Stomach (tissue), 19 donors: ENCODE measurements at places on chromosomes 6 and 20. TPM values are rescaled to one million over a fixed set of nuclear protein-coding genes. Genes with fewer than 3 reads are reported as not detected.

The SLC26A8 gene
- not detected for total RNA-seq

- H3K4me1 ChIP-seq, result no peaks in the 10 kb centered on the region
- no peaks in the 10 kb centered on the region for H3K36me3 ChIP-seq
- H3K4me3 ChIP-seq, result no peak overlapping the region
These were observed 20.7 kb upstream of the PKHD1 start for GRCh38 chr6:52108128-52108527.

DNA sequence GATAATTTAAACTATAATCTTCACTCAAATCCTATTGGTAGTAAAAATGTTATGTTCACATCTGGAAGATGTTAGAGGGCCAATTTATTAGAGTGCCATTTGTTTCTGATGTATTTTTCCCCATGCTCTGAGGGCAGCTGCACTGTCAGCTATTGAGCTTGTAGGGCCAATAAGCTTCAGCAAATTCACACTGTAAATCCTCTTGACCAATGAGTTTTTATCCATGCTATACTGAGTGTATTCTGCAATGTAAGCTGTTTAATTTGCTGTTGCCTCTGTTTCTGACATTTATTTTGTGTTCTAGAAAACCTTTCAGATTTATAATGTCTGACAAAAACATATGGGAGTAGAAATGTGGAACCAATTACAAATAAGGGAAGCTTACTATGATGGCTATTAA lies 62.6 kb downstream of the OGFRL1 start:
- H3K27ac ChIP-seq, result peak overlapping the region; percentile 56
- H3K27me3 ChIP-seq, result no peaks in the 10 kb centered on the region
- H3K4me3 ChIP-seq, result no peak overlapping the region
- no peaks in the 10 kb centered on the region for H3K4me1 ChIP-seq
- DNase-seq, result no peak

DNA sequence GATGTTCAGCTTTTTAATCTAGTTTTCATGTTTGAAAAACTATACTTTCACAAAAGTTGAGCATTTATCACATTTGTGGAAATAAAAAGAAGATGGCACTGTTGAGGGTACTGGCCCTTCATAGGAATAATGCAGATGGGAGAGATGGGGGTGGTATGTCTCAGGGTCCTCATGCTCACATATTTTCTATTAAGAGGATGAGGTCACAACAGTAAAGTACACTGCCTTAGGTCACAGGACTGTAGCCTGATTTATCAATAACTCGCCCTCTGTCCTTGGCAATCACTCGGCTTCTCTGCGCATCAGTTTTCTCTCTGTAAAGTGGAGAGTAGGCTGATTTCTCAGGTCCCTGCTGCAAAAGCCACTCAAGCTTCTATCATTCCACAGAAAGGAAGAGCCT lies 55.9 kb downstream of the PPP1R3G start:
- no peak overlapping the region for H3K4me3 ChIP-seq
- no peaks in the 10 kb centered on the region for H3K27me3 ChIP-seq
- H3K36me3 ChIP-seq, result no peaks in the 10 kb centered on the region
- H3K27ac ChIP-seq, result no peak overlapping the region
- no peaks in the 10 kb centered on the region for H3K4me1 ChIP-seq

DNA sequence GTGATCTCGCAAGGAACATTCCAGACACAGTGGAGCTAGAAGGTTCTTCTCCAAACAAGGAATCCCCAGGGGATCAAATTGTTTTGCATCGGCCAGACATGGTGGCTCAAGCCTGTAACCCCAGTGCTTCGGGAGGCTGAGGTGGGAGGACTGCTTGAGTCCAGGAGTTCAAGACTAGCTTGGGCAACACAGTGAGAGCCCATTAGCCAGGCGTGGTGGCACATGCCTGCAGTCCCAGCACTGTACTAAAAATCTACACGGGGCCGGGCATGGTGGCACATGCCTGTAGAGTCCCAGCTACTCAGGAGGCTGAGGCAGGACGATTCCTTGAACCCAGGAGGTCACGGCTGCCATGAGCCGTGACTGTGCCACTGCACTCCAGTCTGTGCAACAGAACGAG lies 15.3 kb downstream of the GMEB2 start:
- H3K36me3 ChIP-seq, result peaks cover 29% of the 10 kb centered on the region
- no peak overlapping the region for H3K4me3 ChIP-seq
- H3K27ac ChIP-seq, result no peak overlapping the region
- H3K4me1 ChIP-seq, result no peaks in the 10 kb centered on the region

DNA sequence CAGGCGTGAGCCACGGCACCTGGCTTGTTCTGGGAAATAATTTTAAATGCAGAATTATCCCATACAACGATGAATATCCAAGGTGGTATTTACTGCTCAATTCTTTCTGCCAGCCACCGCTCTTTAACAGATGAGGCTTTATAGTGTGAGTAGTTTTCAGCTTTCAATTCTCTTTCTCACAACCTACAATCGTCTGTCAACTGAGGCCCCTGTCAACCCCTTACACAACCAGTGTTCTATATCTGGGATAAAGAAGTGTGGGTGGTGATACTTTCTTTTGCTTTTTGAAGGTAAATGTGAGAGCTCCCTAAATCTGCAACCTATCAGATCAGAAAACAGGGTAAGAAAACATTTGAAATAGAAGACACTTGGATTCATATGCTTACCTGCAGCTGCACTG lies 22.5 kb downstream of the STAU1 start:
- H3K27ac ChIP-seq, result peak overlapping the region; percentile 44
- no peaks in the 10 kb centered on the region for H3K27me3 ChIP-seq
- no peak for DNase-seq
- H3K4me1 ChIP-seq, result peaks cover 56% of the 10 kb centered on the region

DNA sequence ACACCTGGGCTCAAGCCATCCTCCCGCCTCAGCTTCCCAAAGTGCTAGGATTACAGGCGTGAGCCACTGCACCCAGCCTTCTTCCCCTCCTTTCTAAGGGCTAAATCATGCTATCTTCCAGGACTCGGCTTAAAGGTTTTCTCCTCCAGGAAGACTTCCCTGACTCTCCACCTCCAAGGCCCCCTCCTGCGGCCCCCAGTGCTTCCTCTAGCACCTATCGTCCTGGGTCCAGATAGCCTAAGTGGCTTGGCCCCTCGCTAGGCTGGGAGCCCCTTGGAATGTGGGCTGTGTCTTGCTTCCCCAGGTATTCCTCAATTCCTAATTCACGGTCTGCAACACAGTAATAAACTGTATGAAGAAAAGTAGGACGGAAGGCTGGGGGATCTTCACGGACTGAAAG lies 36.7 kb downstream of the PIM1 start:
- H3K36me3 ChIP-seq, result no peaks in the 10 kb centered on the region
- no peaks in the 10 kb centered on the region for H3K27me3 ChIP-seq
- DNase-seq, result no peak
- H3K4me3 ChIP-seq, result no peak overlapping the region
- peaks cover 36% of the 10 kb centered on the region for H3K4me1 ChIP-seq

- no peak for DNase-seq
- H3K27me3 ChIP-seq, result peaks cover 12% of the 10 kb centered on the region
- peaks cover 81% of the 10 kb centered on the region for H3K4me1 ChIP-seq
- no peaks in the 10 kb centered on the region for H3K36me3 ChIP-seq
These were observed 3.9 kb upstream of the GATA5 start for GRCh38 chr20:62479656-62480055.

DNA sequence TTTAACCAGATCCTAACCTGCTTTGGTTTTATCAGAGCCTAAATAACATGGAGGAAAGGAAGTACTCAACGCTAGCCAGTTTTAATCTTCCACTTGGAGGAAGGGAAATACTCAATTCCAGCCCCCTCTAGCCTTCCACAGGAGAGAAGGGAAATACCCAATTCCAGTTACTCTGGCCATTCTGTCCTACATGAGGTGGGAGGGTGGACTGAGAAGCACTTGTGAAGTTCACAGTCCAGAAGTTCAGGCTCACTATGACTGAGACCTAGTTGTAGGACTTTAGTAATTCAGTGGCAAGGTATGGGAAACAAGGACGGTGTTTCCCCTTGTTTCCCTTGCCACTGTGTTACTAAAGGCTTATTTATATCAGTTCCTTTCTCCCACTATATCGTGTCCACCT lies 672.0 kb downstream of the RFPL4B start:
- peak overlapping the region; percentile 25 for H3K27ac ChIP-seq
- H3K36me3 ChIP-seq, result no peaks in the 10 kb centered on the region
- no peak overlapping the region for H3K4me3 ChIP-seq
- H3K4me1 ChIP-seq, result peaks cover 16% of the 10 kb centered on the region

- H3K36me3 ChIP-seq, result no peaks in the 10 kb centered on the region
- no peaks in the 10 kb centered on the region for H3K4me1 ChIP-seq
- H3K27ac ChIP-seq, result no peak overlapping the region
- no peak overlapping the region for H3K4me3 ChIP-seq
These were observed 500.1 kb upstream of the JAG1 start for GRCh38 chr20:11173916-11174315.

- no peaks in the 10 kb centered on the region for H3K27me3 ChIP-seq
- H3K4me1 ChIP-seq, result no peaks in the 10 kb centered on the region
- DNase-seq, result no peak
- no peak overlapping the region for H3K4me3 ChIP-seq
- no peak overlapping the region for H3K27ac ChIP-seq
These were observed 81.8 kb upstream of the INSM1 start for GRCh38 chr20:20286061-20286460.

GRCh38 chr6:137769797-137770362 lies 97.2 kb upstream of the TNFAIP3 start:
- H3K27me3 ChIP-seq, result no peaks in the 10 kb centered on the region
- no peaks in the 10 kb centered on the region for H3K4me1 ChIP-seq
- no peak overlapping the region for H3K27ac ChIP-seq
- DNase-seq, result no peak
- no peaks in the 10 kb centered on the region for H3K36me3 ChIP-seq

DNA sequence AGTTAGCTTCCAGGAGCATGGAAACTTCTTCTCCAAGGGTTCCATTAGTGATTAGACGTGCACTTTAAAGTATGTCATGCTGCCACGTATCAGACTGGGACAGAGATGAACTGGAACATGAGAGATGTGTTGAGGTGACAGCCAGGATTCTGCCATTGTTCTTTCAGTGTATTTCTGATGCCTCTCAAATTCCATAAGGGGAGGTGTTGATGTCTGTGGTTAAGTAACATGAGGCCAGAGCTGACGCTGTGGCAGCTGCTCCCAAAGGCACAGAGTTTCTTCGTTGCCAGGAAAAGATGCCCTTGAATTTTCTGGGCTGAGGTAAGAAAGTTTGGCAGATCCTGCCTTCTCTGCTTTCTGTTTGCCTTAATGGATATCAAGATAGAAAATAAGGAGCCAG lies 63.5 kb downstream of the TRMT6 start:
- no peak overlapping the region for H3K4me3 ChIP-seq
- no peaks in the 10 kb centered on the region for H3K36me3 ChIP-seq
- DNase-seq, result no peak
- no peaks in the 10 kb centered on the region for H3K27me3 ChIP-seq
- no peaks in the 10 kb centered on the region for H3K4me1 ChIP-seq

DNA sequence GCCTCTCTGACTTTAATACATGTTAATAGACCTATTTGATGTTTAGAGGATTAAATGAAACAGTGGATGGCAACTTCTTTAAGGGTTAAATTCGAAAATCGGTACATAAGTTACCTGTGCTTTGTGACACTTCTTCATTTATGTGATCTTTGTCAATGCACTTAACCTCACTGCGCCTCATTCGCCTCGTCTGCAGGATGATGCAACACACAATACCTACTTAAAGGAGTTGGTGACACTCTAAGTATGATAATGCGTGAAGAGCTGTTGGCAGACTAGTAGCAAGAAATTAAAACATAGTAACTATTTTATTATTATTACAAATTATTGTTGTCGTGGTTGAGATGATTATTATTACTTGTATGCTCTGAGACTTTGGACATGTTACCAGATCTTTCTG lies 92.8 kb downstream of the TSHZ2 start:
- H3K27ac ChIP-seq, result no peak overlapping the region
- no peaks in the 10 kb centered on the region for H3K27me3 ChIP-seq
- H3K4me3 ChIP-seq, result no peak overlapping the region
- H3K4me1 ChIP-seq, result no peaks in the 10 kb centered on the region

DNA sequence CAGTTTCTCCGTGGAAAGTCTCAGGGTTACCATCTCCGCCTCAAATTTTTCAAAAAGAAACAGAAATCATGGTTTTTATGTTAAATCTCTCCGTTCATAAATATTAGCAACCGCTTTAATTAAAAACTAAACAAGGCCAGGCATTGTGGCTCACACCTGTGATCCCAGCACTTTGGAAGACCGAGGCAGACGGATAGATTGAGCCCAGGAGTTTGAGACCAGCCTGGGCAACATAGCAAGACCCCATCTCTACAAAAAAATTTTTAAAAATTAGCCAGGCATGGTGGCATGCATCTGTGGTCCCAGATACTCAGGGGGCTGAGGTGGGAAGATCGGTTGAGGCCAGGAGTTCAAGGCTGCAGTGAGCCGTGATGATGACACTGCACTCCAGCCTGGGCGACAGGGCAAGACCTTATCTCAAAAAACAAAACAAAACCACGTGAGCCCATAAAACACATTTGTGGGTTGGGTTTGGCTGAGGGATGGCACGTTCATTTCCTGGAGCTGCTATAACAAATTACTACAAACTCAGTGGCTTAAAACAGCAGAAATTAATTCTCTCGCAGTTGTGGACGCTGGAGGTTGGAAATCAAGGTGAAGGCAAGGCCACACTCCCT lies 223.2 kb downstream of the ZNF217 start:
- H3K27ac ChIP-seq, result no peak overlapping the region
- H3K27me3 ChIP-seq, result no peaks in the 10 kb centered on the region
- H3K4me1 ChIP-seq, result no peaks in the 10 kb centered on the region
- no peaks in the 10 kb centered on the region for H3K36me3 ChIP-seq
- DNase-seq, result no peak
- H3K4me3 ChIP-seq, result no peak overlapping the region

GRCh38 chr20:52937591-52938100 lies 34.5 kb upstream of the TSHZ2 start:
- no peak overlapping the region for H3K4me3 ChIP-seq
- no peaks in the 10 kb centered on the region for H3K4me1 ChIP-seq
- no peaks in the 10 kb centered on the region for H3K36me3 ChIP-seq
- no peaks in the 10 kb centered on the region for H3K27me3 ChIP-seq

- no peak overlapping the region for H3K27ac ChIP-seq
- no peaks in the 10 kb centered on the region for H3K27me3 ChIP-seq
- no peak for DNase-seq
- H3K4me3 ChIP-seq, result no peak overlapping the region
- H3K36me3 ChIP-seq, result no peaks in the 10 kb centered on the region
- peaks cover 87% of the 10 kb centered on the region for H3K4me1 ChIP-seq
These were observed 110.6 kb downstream of the ARID1B start for GRCh38 chr6:156887623-156888269.

The HFE gene
- total RNA-seq, result 3.5 TPM

DNA sequence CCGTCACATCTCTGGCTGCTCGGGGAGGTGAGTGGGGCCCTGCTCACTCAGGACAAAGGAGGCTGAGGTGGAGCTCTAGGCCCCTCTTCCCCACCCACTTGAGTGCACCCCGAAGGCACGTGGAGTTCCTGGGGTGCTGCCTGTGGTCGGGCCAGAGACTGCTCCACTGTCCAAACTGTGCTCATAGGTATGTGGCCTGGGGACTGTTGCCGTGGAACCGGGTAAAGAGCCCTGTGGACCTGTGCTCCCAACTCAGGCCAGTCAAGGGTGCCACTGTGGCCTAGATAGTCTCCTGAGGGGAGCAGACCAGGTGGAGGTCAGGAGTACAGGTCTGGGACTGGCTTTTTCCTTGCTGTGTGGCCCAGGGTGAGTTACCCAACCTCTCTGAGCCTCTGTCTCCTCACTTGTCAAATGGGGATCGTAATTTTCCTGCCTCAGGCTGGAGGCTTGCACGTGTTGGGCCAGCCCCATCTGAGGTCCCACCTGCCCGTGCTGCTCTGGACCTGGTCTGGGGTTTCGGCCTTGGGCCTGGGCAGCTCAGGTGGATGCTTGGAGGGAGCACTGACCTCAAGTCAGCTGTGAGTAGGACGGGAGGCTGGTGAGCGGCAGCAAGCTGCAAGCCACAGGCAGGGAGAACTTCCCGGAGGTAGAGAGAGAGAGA lies 12.4 kb upstream of the NPBWR2 start:
- H3K27ac ChIP-seq, result no peak overlapping the region
- H3K36me3 ChIP-seq, result no peaks in the 10 kb centered on the region
- H3K4me3 ChIP-seq, result peak overlapping the region; percentile 30
- no peaks in the 10 kb centered on the region for H3K4me1 ChIP-seq
- no peak for DNase-seq
- H3K27me3 ChIP-seq, result no peaks in the 10 kb centered on the region
